ENCODE measurements at places on chromosomes 11 and 22.

- no peak for DNase-seq
Measured at GRCh38 chr11:84740050-84740449, 887.1 kb downstream of the DLG2 start.

DNA sequence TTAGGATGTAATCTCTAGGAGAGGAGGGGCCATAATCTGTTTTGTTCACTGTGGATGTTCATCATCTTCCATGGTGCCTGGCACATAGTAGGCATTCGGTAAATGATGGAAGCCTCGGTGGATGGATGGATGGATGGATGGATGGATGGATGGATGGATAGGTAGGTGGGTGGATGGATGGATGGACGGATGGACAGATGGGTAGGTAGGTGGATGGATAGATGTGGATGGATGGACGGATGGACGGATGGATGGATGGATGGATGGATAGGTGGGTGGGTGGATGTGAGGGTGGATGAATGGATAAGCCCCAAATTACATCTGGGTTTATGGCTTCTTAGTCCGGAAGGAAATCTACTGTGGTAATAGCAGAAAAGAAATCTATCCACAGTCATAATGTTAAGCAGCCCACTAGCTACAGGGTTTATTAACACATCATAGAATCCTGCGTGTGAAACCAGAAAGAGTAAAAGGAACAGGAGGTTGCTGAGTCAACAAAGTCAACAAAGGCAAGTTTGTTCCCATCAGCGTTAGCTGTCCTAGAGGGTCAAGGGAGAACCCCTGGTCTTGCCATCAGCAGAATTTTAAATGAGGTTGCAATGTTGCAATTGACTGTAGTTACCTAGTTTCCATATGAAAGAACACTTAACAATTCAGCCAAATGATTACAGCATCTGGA, 82.8 kb downstream of the C11orf91 start:
- no peak for DNase-seq

- no peak for DNase-seq
Measured at GRCh38 chr22:50131894-50132293, 38.6 kb upstream of the PANX2 start.

DNA sequence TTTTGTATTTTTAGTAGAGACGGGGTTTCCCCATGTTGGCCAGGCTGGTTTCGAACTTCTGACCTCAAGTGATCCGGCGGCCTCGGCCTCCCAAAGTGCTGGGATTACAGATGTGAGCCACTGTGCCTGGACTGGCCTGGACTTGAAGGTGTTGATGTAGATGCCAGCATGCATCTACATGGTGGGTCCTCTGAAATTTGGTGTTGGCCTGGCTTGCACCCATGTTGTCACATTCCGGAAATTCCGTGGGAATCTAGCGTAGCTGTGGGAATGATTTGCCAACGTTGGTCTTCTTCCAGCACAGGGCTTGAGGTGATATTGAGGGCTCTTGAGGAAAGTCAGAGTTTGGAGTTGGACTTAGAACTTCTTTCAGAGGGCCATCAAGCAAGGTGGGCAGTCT, 6.5 kb downstream of the PACS1 start:
- no peak for DNase-seq

DNA sequence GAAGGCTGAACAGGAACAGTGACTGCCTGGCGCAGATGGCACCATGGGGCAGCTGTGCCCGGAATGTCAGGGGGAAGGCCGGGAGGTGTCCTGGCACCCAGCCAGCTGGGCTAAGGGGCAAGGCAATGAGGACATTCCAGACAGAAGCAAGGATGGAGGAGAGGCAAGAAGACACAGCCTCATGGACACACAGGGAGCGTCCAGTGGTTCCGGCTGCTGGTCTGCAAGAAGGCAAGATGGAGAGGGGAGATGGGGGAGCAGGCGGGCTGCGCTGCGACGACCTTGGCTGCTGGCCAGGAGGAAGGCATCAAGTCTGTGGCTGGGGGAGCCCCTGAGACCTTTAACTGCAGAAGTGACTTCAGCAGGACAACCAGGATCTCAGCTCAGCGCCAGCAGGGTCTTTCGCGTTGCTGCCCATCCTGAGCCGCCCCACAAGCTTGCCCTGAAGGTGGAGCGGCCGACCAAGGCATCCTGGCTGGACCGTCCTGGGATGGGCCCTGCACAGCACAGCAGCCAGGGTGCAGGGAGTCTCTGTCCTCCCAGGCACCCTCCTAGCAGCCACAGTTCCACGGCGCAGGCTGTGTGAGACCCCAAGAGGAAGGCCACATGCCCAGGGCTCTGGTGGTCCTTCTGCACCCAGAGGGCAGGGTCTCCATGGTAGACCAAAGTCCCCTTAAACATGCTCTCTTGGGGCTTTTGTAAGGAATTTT, 531.7 kb downstream of the BRD1 start:
- DNase-seq: no peak

DNA sequence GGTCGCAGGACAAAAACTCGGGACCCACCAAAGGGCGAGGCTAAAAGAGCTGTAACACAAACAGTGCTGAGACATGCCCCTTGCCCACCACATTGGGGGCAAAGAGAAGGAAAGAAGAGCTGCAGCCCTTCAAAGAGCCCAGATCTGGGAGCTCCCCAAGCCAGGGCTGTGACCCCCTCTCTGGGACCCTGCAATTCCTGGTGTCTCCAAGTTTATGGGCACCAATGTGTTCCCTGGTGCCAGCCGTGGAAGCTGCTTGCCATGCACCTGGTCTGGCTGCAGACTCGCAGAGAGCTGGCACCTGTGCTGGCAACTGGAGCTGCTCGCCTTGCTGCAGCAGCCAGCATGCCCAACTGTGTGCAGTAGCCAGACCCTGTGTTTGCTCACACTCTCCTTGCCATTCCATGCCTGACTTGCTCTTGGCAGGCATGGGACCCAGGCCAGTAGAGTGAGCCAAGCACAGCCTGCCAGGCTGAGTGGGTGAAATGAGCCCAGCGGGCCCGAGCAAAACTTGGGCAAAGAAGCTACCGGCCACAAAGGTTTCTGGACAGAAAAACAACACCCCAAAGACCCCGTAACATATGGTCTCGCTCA, 16.0 kb downstream of the RRP8 start:
- no peak for DNase-seq

DNA sequence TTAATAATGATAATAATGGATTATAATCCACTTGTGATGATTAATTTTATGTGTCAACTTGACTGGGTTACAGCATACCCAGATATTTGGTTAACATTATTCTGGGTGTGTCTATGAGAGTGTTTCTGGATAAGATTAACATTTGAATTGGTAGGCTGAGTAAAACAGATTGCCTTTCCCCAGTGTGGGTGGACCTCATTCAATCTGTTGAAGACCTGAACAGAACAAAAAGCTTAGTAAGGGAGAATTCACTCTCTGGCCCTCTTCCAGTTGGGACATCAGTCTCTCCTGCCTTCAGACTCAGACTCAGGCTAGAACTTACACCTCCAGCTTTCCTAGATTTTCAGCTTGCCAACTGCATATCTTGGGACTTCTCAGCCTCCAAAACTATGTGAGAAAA, 37.3 kb upstream of the RRAS2 start:
- DNase-seq: no peak

DNA sequence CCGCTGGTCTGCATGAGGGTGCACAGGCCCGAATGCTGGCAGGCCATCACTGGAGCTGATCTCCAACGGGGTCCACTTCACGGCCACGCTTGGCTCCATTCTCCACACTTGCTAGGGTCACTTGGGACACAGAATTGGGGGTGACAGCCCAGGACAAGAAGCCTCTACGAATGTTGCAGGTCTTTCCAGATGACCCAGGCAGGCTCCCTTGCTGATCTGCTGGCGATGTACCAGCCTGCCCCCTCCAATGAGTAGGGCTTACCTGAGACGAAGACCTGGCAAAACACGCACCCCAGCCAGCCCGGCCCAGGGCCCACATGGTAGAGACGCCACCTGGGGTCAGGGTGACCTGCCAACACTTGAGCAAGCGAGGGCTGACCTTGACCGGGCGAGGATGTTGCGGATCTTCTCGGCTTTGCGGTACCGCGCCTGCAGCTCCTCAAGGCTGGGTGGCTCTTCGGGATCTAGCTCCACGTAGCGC, 44.9 kb downstream of the C11orf58 start:
- no peak for DNase-seq
